Left colon (tissue), 2 donors: ENCODE measurements at places on chromosomes 6 and 20.

DNA sequence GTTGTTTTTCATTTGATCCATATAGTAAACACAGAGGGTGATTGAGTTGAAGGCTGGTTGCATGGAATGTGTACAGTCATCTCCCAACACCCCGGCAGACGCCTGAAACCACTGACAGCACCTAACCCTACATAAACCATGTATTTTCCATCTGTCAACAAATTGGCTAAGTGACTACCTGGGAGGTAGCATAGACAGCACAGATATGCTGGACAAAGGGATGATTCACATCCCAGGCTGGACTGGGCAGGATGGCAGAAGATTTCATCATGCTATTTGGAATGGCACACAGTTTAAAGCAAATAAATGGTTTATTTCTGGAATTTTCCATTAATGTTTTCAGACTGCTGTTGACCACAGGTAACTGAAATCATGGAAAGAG, 4.4 kb upstream of the VIP start:
- DNase-seq = no peak

- DNase-seq = no peak
Measured at GRCh38 chr6:18976091-18976490, 588.9 kb downstream of the RNF144B start.

DNA sequence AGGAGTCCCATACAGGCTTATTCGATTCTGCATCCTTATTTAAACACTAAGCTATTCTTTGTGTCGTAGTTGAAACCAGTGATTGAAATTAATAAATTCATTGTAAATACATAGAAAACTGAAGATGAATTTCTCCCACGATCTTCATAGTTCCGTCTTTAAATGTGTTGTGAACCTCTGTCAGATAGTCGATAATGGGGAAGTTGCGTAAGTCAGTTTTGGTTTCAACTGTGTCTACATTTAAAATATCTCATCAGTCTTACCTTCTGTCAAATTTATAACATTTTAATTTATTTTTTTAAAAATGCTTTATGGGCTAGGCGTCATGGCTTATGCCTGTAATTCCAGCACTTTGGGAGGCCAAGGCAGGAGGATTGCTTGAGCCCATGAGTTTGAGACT, 12.7 kb downstream of the STX11 start:
- no peak for DNase-seq

GRCh38 chr6:136744889-136745288, 47.4 kb downstream of the MAP3K5 start:
- DNase-seq = no peak

DNA sequence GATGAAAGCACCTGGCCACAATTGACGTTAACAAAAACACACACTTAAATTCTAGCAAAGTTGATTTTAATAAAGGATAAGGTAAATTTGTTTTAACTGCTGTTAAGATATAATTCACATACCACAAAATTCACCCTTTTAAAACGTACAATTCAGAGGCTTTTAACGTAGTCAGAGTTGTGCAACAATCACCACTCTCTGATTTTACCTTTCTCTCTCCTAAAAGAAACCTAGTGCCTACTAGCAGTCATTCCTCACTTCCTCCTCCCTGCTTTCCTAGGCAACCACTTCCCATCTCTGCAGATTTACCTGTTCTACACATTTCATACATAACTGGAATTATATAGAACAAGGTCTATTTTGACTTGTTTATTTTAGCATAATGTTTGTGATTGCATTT, 58.9 kb downstream of the PTPRK start:
- no peak for DNase-seq

DNA sequence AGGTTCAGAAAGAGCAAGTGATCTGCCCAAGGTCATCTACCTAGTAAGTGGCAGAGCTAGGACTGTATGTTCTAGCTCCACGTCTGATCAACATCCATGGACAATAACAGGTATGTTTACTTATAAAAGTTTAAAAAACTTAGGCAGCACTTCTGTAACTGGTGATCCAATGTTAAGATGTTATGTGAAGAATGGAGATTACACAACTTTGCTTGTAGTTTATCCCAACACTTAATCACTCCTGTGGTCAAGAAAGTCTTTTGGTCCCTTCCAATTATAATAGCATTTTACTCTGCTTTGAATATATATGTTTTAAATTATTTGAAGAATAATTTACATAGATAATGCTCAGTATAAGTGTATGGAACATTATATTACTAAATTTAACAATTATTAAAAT, 4.8 kb downstream of the FBXO30 start:
- no peak for DNase-seq

GRCh38 chr6:164037171-164037870, 622.8 kb downstream of the QKI start:
- no peak for DNase-seq

DNA sequence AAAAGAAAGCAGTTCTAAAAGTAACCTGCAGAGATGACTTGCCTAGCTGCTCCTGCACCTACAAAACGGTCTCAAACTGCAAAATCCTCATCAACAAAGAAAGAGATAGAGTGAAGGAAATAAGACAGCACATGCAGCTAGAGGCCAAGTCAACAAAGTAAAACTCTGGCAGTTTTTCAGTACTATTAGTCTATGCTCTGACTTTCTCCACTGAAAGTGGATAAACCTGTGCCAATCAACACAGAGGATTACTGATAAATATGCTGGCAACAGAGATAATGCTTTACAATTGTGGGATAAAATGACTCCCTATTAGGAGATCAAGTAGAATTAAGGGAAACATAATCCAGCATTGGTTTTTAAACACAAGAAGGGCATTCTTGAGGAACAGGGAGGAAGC, 13.4 kb downstream of the KIAA0319 start:
- no peak for DNase-seq

- peak; percentile 90 for DNase-seq
Measured at GRCh38 chr6:108589244-108589791, 28.6 kb downstream of the FOXO3 start.

DNA sequence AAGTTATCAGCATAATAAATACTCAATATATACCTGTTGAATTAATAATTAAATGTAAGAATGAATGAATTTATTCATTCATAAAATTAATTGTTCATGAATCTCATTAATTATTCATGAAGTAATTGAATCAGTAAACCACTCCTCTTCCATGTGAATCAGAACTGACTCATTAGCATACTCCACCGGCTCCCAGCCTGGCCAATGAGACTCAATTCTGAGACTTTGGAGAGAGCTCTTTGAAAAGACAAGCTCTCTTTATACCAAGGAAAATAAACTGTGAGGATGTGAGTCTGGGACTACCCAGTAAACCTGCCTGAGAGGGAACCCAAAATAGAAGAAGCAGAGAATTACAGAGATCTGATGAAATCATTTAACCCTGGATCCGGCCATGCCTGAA, 8.4 kb upstream of the SLC2A10 start:
- no peak for DNase-seq

DNA sequence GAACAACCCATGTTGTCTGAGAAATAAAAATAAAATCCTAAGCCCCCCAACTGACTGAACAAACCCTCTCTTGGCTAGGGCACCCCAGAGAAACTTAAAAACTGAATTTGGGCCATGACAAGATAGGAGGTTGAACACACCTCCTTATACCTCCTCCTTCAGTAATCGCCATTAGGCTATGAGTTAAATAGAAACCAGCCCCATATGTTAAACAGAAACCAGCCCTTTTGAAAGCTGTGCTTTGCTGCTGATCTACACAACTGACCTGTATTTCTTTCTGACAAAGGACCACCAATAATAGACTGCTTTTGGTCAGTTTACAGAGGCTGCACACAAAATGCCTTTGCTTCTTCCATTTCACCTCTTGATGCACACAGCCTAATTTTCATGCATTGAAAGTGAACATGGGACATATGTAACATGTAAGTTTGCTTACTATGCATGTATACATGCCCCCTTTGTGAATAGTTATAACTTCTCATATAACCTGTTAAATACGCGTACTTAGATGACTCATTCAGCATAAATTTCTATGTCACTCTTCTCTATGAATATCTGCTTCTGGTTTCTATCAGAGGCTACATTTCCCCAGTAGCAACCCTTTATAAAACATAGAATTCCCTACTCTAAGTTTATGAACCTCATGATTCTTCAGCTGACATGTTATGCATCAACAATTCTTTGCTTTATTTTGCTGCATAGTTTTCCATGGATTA, 462.9 kb downstream of the COL12A1 start:
- DNase-seq = no peak

GRCh38 chr6:24529985-24530384, 35.2 kb downstream of the ALDH5A1 start:
- no peak for DNase-seq

- no peak for DNase-seq
Measured at GRCh38 chr6:125987026-125987617, 782 bp downstream of the TRMT11 start.

DNA sequence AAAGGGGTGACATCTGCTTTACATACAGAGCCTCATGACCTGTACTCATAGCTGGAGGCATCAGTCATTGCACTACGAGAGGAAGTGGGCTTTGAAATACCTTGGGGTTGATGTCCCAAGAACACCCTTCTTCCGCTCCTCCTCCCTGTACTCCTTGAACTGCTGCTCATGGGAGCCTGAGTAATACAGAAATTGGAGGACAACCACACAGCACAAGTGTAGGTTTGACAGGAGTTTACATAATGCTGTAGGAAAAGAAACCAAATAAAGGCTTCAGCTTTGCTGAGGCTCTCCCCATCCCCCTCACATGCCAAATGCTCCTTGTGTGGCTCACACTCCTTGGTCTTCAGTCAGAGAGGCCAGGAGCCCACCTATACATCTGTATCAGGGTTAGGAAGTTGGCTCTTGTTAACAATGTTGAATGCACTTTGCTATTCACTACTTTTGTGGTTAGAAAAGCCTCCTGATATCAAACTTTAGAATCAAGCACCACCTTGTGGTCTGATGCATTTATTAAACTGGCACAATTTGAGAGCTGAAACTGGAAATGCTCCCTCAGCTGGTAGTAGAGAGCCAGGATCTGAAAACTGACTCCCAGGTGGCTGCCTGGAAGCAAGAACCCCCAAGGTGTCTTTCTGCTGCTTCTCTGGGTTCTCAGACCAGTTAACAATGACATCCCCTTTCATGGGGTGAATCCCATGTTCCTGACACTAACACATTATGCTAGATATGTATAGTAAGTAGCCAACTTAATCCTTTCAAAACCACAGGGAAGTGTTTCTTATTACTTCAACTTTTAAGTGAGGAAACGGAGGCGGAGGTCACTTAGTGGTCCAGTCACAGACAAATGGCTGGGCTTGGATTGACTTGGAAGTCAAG, 56.2 kb upstream of the EDN1 start:
- peak; percentile 35 for DNase-seq

GRCh38 chr20:3081641-3082040, 2.9 kb downstream of the AVP start:
- no peak for DNase-seq

- no peak for DNase-seq
Measured at GRCh38 chr6:227074-227782, 65.1 kb upstream of the DUSP22 start.

GRCh38 chr20:61733891-61734732, 331.6 kb downstream of the TAF4 start:
- DNase-seq = no peak

DNA sequence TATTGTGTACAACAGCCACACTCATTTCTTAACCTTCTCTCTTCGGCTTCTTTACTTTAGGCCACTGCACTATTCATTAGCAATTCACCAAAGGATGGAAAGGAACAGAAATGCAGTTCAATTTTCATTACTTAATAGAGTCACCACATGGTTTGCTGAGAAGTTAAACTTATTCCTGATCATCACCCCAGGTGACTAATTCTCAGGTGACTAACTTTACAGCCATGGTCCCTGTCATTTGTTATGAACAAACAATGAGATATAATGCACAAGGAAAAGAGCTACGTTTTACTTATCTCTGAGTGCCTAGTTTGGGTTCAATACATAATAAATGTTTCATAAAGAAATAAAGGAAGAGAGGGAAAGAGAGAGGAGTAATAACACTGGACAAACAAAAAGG, 45.8 kb upstream of the DST start:
- DNase-seq = no peak

DNA sequence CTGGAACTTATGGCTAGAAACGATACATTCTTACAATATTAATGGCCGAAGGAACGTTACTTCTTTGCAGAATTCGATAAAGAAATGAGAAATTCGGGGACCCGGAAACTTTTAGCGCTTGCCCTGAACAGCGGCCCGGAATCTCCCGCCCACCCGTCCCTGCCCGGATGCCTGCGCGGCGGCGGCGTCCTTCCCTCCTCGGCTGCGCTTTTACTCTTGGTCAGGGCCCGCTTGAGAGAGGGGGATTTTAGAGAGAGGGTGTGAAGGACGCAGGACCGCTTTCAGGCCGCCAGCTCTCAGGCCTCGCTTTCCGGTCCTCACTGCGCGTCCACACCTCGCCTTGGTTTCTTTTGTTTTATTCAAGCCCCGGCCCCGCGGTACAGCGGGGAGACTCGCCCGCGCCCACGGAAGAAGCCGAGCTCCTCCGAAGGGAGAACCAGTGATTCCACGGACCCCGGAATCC, 243.7 kb downstream of the ARID1B start:
- no peak for DNase-seq

DNA sequence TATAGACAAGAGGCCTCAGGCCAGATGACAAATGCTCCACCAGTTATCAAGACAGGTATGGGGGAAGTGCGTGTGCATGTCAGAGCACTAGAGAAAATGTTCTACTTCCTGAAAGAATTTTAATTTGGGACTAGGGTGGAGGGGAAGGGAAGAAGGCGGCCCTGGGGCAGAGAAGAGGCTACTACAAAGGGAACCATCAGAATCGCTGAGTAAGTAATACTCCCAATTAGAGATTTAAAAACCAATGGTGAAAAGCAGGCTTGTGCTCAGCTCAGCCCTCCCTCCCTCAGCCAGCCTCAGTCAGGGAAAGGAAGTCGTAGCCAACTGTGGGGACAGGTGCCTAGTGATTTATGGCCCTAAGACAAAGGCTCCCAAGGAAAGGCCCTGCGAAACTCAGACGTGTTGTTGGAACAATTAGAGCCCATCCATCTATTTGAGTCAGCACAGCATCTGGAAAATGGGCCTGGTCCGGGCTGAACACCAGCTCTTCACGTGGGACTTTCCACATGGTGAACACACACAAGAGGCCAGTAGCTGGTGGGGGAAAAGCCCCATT, 15.0 kb upstream of the MAFB start:
- no peak for DNase-seq

DNA sequence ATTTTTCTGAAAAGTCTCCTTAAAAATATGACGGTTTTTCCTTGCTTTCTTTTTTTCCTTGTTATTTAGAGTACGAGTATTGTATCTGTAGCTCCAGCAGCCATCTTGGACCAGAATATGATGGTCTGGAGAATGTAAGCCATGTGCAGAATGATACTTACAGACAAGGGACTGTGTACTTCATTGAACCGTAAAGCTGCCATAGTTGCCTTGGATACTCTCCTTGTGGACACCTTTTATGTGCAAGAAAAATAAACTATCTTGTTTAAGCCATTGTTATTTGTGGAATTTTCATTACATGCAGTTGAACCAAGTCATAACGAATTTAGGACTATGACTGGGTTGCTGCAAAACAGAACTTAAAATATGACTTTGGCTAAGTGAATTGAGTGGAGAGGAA, 485.8 kb upstream of the CITED2 start:
- DNase-seq = no peak

DNA sequence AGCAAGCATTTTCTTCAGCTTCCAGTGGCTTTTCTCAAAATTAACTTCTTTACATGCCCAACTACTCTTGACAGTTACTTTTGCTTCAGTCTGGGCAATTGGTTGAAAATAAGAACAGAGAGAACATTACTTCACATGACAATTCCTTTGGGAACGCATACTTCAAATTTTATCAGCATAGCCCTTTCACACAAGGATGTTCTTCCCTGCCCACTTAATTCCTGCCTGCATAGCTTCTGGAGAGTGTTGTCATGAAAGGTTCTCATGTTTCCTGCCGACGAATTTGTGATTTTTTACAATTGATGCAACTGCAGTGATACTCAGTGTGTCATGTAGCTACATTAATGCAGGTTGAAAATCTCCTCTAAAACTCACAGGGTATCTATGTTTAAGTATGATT, 22.0 kb upstream of the SNRNP48 start:
- DNase-seq = no peak
